ENCODE measurements at places on chromosomes 4 and X.

DNA sequence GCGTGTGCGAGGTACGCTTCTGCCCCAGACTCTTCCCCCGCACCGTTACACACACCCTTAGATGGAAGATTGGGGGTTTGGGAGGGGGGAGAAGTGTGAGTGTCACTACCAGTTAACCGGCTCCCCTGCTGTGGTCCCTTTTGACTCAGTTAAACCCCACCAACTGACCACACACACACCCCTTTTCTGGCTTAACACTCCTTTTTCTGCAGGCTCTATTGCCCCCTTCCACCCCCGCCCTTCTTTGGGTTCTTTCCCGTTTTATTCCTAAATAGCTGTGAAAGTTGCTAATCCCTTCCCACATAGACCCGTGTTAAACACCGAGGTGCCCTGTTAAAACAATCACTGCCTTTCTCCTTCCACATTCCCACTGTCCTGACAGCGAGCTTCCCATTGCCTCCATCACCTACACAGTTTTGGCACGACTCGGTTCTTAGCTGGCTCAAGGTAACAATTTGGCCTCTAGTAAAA, 3.7 kb upstream of the NR3C2 start:
- no peak for DNase-seq

DNA sequence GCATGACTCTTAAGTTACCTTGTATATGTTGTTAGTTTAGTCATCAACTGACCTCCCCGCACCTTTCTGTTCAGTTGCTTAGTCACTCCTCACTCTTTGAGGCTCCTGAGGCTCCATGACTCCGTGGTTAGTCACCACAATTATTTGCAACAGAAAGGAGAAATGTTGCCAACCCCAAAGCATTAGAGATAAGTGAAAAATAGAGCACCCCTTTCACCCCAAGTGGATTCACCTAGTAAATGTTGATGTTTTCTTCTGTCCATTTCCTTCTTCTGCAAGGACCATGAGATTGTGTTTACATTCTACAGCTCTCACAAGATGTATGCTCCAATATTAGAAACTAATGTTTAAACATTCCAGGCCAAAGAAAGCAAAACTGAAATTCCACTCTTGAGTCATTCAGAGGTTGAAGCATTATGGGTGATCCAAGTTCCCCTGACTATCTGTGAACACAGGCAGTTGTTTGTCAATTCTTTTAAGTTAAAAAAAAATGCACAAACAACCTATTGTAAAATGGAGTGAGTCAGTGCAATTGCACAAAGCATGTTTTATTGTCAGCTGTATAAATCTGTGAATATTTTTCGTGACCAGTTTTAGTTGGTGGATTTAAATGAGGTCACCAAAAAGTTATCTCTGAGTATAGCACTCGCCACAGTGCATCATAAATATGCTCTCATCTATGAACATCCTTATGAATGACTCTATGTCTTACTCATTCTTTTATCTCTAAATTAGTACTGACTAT, 552.4 kb upstream of the MAGEB2 start:
- no peak for DNase-seq

GRCh38 chr4:142130666-142131065, 494.3 kb downstream of the IL15 start:
- no peak for DNase-seq

GRCh38 chr4:633976-634598, 8.7 kb downstream of the PDE6B start:
- DNase-seq: no peak

DNA sequence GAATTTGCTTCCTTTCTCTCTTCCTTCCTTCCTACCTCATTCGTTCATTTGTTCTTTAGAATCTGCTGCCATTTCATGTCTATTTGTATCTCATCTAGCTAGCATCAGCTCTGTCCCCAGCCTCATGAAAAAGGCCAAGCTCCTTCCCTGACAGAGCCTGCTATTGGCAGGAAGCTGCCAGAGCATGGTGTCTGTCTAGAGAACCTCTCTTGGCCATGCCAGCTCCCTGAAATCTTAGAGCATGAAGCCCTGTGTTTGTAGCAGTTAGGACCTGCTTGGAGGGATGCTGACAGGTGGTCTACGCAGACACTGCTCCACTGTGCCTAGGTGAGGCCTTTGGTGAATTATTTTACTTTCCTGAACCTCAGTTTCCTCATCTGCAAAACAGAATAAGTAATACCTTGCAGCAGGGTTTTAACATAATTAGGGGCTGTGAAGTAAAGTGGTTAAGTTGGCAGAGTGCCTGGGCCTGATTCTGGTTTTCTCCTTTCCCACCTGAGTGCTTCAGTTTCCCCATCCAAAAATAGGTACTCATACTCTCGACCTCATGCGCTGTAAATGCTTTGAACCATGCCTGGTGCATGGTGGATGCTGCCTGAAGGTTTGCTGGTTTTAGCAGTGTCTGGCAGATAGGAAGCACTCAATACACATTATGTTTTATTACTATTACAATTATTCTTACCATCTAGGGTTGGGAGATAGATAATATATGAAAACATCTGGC, 4.7 kb downstream of the PTTG2 start:
- DNase-seq: no peak

GRCh38 chrX:13994104-13994503, 35.6 kb downstream of the GEMIN8 start:
- no peak for DNase-seq
